Renal cortical epithelial cell (primary cell): ENCODE measurements at places on chromosomes 2 and 18.

- DNase-seq = no peak
Observed at GRCh38 chr2:70305531-70305930, 3.7 kb upstream of the FAM136A start.

- peak; percentile 75 for DNase-seq
Observed at GRCh38 chr2:12555012-12555645, 161.6 kb upstream of the TRIB2 start.

DNA sequence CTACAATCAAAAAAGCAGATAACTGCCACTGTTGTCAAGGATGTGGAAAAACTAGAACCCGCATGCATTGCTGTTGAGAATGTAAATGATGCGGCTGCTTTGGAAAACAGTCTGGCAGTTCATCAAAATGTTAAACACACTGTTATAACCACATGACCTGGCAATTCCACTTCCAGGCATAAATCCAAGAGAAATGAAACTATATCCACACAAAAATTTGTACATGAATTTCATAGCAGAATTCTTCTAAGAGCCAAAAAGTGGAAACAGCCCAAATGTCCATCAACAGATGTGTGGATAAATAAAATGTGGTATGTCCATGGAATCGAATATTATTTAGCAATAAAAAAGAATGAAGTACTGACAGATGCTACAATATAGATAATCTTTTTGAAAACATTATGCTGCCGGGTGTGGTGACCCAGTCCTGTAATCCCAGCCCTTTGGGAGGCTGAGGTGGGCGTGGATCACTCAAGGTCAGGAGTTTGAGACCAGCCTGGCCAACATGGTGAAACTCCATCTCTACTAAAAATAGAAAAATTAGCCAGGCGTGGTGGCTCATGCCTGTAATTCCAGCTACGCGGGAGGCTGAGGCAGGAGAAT lies 32.0 kb downstream of the ERCC3 start:
- no peak for DNase-seq

GRCh38 chr2:150166313-150167051 lies 321.0 kb downstream of the RND3 start:
- DNase-seq = peak; percentile 74

DNA sequence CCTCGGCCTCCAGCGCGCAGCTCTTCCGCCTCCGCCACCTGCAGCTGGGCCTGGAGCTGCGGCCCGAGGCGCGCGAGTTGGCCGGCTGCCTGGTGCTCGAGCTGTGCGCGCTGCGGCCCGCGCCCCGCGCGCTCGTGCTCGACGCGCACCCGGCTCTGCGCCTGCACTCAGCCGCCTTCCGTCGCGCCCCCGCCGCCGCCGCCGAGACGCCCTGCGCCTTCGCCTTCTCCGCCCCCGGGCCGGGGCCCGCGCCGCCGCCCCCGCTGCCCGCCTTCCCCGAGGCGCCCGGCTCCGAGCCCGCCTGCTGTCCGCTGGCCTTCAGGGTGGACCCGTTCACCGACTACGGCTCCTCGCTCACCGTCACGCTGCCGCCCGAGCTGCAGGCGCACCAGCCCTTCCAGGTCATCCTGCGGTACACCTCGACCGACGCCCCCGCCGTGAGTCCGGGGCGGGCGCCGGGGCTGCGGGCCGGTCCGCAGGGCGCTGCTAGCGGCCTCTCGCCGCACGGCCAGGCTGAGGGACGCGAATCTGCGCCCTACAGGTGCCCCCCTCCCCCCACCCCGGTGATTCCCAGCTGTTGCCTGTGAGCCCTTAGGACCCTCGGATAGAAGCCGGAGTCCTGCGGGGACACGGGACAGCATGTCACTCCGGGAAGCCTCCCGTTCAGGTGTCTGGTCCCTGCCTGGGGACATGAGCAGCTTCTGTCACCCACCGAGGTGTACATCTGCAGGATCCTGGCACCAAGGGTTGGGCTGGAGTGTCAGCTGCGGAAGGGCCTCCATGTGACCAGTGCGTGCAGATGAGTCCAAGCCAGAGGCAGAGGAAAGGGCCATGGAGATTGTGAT lies 616 bp downstream of the RNPEPL1 start:
- DNase-seq = no peak

DNA sequence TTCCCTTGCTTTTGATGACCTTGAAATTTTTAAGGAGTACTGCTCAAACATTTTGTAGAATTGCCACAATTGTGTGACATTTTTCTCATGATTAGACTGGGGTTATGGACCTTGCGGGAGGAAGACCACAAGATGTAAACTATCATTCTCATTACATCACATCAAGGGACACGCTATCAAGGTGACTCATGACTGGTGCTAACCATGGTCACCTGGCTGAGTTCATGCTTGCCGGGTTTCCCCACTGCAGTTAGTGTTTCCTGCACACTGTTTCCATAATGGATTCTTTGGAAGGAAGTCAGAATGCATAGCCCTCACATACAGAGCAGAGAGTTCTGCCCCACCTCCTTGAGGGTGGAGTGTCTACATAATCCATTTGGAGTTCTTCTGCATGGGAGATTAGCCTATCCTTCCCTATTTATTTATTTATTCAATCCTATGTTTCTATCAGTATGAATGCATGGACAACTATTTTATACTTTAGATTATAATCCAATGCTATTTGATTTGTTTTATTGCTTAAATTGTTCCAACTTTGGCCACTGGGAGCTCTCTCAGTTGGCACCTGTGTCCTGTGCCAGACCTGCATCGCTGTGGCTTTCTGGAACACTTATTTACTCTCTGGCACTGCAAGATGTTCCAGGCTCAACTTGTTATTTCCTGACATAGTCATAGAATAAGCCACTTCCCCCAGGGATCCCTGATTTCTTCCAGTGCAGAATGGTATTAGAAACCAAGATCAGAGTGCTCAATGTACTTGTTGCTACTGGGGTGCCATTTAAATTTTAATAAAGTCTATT lies 6.0 kb downstream of the MC2R start:
- DNase-seq = no peak
